ENCODE measurements at places on chromosomes 12 and 14.

DNA sequence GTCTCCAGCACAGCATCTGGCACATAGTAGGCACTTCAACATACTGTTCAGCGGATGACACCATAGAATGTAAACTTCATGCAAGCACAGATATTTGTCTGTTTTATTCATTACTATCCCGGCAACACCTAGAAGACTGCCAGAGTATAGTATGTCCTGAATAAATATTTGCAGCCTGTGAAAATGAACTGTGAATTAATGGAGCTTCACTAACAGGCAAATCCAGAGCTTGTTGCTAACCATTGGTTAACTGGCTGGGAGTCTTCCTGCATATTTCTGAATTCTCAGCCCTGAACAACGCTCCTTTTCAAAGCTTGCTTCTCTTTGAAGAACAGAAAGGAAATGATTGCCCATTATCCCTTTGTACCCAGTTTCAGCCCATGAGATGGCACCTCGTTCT lies 243.3 kb upstream of the CRY1 start:
- no peak for DNase-seq

- DNase-seq = no peak
These were observed 185.1 kb upstream of the DDHD1 start for GRCh38 chr14:53338192-53338591.

GRCh38 chr12:25135531-25136154 lies 59.3 kb downstream of the DNAI7 start:
- no peak for DNase-seq

DNA sequence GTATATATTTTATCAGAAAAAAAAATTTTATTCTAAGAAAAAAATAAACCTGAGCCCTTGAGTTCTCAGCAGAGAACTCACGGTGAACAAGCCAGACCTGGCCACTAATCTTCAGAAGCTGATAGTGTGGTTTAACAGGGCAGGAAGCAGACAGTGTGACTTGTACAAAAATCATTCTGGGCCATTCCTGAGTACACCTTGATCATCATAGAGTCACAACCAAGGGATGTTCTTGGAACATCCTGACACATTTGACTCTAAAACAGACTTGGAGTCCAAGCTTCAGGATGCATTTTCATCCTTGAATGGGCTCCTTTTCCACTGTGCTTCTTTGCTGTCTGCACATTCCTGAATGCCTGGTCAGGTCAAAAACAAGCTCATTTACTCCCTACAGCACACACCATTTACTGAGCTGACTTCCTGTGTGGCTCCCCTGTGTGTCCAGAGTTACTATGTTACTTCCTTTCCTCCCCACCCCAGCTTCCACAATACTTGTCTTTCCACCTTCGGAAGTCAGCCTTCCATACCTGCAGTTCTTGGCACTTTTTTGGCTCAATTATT lies 112.0 kb downstream of the ANO6 start:
- DNase-seq = no peak

DNA sequence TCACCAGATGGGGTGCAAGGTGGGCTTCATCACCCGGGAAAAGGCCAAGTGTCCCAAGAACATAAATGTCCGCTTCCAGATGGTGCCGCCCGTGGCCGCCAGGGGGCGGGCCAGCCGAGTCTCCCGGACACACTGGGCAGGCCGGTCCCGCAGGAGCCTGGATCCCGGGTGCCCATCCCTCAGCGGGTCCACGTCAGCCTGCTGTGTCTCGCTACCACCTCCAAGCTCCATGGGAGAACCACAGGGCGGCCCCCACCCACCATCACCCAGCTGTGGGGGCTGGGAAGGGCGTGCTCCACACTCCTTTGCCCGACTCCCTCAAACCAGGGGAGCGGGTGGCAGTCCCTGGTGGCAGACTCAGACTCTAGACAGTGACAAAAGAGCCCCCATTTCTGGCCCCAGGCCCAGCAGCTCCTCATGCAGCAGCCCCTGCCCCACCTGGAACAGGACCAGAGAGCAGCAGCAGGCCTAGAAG lies 22.0 kb upstream of the NUDT14 start:
- DNase-seq = no peak

DNA sequence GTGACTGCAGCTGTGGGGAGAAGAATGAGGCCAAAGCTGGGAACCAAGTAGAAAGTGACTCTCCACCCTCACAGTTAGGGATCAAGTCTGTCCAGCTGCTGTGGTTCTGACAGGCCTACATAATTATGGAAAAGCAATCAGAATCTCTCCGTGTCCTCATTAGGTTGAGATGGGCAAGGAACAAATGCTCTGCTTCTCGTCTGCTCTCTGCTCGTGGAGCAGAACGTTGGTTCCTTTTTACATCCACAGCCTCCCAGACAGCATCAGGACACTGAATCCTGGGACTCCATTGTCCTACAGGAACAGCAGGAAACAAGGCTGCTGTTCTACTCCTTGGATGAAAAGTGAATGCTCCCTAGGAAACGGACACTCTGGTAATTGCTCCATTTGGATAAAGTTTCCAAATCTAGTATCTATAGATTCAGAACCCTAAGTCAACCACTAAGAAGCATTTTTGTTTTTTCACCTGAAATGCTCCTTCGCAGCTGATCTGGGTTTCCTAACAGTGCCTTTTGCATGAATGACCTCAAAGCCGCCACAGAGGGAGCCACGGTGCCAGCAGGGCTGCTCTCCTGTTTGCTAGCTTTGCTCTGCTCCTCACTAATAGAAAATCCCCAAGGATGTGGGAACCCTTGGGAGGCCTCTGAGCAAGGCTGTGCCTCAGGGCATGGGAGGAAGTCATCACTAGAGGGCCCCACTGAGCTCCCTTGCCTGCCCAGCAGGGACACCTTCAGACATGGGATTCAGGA lies 102.0 kb downstream of the EGLN3 start:
- DNase-seq = no peak

GRCh38 chr14:34365309-34365915 lies 96.6 kb downstream of the SPTSSA start:
- DNase-seq = no peak

- DNase-seq = no peak
These were observed 69.2 kb upstream of the ARID2 start for GRCh38 chr12:45660330-45660729.

DNA sequence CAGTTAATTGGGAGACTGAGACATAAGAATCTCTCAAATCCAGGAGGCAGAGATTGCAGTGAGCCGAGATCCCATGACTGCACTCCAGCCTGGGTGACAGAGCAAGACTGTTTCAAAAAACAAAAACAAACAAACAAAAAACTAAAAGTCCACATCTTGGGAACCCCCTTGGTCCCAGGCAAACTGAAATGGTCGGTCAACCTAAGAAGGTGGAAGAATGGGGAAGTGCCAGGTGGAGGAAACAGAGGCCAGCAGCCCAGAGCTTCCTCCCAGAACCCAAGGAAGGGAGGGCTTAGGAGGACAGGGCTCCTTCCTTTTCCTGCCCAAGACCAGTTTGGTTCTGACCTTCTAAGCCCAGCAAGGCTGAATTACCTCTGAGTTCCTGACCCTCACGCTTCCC lies 121.0 kb upstream of the FUT8 start:
- no peak for DNase-seq

Data from non-pigmented ciliary epithelial cell (primary cell).